ENCODE measurements at places on chromosomes 12 and 14.

- no peak for DNase-seq
These were observed 161.7 kb upstream of the RTL1 start for GRCh38 chr14:101065246-101065645.

DNA sequence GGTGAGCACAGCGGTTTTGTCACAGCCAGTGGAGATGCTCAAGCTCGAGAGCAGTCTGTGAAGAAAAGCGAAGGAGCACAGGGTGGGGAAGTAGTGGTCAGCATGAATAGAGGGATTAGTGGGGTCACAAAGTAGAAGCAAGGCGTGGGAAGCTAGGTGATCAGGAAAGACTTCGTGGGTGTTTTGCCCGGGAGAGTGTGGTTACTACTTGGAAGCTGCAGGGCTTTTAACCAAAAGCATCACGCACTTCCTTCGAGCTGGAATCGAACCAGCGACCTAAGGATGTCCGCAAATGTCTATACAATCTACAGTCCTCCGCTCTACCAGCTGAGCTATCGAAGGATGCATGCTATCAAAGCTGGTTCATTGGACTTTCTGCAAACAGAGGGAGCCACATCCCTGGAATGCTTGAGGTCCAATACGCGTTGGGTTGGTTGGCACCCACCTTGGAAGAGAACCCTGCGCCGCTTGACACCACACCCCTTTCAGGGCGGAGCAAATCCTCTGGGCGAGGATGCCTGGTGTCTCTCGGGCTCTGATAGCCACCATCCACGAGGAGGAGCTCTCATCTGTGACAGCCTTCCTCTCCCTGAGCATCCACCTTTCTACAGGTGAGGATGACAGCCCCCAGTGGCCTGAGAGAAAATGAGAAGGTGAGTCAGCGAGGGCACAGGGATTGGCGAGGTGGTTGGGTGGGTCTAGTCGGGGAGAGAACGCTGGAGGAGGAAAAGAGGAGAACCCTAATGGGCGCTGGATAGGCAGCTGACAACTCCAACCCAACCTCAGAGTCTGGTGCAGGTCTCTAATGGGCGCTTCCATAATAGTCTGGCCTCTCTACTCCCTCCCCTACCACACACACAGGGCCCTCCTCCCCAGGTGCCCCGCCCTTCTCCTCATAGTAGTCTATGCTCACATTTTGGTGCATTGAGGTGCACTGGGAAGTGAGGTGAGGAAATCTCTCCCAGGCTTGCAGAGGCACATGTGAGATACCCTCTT is 16.0 kb upstream of the OR6S1 start:
- DNase-seq: no peak

DNA sequence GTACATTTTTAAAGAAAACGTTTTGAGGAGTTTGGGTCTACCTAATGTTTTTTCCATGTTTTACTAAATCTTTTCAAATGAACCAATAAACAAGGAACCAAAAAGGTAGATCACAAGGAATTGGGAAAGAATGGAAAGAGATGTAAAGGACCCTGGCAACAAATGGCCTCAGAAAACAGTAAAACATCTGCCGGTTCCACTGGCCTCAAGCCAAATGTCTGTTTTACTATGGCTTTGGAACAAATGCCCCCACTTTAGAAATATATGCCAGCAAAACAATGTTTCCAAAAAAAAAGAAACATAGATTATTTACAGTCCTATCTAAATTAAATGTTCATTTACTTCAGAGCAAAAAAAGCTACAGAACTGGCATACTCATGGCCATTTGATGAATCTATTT is 3.0 kb downstream of the TRMT5 start:
- DNase-seq: no peak

DNA sequence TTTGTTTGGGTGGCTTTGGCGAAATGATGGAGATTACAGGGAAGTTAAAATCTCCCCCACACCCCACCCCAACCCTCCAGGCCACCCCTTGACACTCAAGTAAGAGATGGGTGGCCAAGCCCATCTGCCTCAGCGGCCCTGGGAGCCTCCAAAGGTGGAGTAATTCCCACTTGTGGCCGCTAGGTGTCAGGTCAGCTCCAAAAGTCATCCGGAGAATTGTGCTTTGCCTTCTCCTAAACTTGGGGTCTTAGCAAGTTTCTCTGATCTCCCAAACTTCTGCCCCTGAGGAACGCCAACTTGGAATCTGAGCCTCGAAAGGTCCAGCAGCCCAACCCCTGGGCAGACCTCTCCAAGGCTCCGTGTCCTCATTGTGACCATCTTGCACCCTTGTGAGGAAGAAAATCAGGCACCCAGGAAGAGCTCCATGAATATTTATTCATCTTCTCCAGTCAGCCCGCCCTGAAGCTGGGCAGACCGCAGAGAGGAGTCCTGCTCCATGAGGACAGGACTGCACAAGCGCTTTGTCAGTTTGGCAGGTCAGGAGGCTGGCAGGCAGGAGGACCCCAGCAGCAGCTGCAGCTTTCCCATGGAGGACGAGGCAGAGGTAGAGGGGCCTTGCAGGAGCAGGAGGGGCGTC is 46.7 kb downstream of the LRRC74A start:
- DNase-seq: peak; percentile 72

DNA sequence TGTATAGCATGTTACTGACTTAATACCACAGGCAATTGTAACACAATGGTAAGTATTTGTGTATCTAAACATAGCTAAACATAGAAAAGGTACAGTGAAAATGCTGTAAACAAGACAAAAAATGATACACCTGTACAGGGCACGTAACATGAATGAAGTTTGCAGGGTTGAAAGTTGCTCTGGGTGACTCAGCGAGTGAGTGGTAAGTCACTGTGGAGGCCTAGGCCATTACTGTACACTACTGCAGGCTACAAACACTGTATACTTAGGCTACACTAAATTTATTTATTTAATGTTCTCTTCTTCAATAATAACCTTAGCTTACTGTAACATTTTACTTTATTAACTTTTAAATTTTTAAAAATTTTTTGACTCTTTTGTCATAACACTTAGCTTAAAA is 158.4 kb downstream of the IPO8 start:
- DNase-seq: no peak

DNA sequence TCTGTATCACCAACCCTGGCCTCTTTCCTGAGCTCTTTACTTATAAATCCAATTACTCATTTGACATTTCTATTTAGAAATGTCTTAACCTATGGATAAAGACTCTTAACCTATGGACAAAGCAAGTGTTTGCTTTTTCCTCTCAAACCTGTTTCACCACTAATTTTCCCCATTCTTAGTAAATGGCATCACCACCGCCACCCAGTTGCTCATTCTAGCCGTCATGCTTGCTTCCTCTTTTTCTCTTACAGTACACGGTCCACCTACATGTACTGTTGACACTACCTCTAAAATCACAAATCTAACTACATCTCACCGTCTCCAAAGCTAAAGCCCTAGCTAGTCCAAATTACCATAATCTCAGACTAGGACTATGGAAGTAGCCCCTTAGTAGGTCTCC is 60.0 kb downstream of the CAPS2 start:
- DNase-seq: no peak

GRCh38 chr14:62209287-62209899 is 447.2 kb downstream of the SNAPC1 start:
- no peak for DNase-seq

GRCh38 chr14:67319142-67319541 is 40.5 kb downstream of the ATP6V1D start:
- no peak for DNase-seq

- DNase-seq: no peak
These were observed 20.5 kb downstream of the RNF212B start for GRCh38 chr14:23258256-23258655.

GRCh38 chr12:52627395-52628110 is 9.2 kb upstream of the KRT73 start:
- no peak for DNase-seq

- DNase-seq: no peak
These were observed 300 bp upstream of the TTC5 start for GRCh38 chr14:20306079-20306423.

DNA sequence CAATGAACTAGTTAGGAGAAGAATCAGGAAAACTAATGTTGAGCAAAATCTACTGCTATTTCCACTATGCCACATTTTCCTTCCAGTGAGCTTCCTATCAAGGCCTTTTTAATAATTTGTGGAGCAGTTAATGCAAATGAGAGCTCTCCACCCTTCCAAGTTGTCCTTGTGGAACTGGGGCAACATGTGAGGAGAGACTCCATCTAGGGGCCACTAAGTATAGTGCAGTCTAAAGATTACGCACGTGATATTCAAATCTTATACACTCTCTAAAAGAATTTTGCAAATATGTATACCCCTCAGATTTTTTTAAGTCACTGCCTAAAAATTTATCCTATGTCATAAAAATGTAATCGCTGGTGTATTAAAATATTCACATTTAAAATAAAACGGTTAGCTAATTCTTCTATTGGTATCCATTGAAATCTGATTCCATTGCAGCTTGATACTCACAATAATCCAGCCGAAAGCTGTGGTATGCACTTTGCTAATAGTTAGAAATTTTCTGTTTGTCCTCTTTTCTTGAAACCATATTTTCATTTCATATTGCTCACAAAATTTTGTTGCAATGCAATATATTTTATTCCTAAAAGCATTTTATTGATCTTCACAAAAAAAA is 100.1 kb downstream of the PAH start:
- DNase-seq: no peak

DNA sequence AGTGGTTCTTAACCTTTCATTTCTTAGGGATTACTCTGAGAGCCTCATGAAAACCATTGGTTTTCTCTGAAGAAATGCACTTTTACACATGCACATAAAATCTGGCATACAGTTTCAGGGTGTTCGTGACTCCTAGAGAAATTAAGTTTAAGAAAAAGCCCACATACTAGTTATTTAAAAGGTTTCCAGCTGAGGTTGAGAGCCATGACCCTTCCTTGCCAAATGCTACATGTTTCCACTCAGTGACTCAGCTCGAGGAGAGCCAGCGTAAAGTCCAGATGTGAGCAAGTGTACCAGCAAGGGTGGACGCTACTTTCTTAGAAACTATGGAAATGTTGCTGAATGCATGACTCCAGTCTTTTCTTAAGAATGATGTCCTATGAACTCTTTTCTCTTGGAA is 42.7 kb upstream of the FLRT2 start:
- no peak for DNase-seq

DNA sequence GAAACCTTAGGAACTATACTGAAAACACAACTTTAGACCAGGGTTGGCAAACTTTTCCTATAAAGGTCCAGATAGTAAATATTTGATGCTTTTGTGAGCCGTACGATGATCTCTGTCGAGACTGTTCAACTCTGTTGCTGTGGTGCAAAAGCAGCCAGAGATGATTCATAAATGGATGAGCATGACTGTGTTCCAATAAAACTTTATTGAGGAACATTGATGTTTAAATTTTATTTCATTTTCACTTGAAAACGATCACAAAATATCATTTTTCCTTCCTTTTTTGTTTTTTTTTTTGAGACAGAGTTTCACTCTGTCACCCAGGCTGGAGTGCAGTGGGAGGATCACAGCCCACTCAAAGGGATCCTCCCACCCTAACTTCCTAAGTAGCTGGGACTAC is 105.5 kb downstream of the PTPN11 start:
- DNase-seq: no peak

Data from activated CD8-positive, alpha-beta memory T cell treated with anti-CD3 and anti-CD28 coated beads, Interleukin-2, amount 50 U/mL, for 4 hours (primary cell).